ENCODE measurements at places on chromosomes 7 and 10.

GRCh38 chr10:3623746-3624145 lies 161.3 kb downstream of the KLF6 start:
- peak overlapping the region; percentile 54 for H3K27ac ChIP-seq
- no peak overlapping the region for H3K4me3 ChIP-seq
- peaks cover 10% of the 10 kb centered on the region for H3K4me1 ChIP-seq
- H3K36me3 ChIP-seq, result no peaks in the 10 kb centered on the region

DNA sequence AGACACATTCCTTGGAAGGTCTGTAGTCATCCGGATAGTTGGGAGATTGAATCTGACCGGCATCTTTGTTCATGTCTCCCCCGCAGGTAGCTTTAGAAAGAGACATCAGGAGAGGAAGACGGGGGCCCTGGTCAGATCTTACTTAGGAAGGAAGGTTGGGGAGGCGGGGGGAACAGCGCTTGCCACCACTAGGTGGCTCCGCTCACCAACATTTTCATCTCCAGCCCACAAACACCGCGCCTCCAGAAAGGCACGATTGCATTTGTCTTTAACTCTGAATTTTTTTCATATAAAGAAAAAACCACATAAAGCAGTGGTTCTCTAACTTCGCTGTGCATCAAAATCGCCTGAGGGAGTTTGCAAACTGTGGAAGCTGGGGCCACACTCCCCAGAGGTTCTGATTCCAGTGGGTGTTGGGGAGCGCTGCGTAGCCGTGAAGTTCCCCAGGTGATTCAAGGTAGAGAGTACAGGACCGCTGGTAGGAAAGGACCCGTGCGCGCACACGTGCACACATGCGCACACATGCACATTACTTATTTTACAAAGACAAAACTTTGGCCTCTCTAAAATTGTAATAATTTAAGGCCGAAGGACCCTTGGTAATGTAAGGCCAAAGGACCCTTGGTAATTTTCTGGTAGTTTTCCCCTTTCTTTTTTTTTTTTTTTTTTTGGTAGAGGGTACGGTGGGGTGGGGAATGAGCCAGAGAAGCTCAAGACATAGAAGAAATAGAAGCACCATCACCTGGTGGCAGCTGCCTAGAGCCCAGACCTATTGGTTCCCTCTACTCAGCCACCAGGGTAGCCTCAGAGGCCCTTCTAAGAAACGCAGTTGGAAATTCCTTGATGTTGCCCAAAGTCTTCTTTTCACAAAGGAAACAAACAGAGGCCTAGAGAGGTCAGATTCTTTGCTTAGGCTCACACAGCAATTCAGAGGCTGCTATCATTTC lies 37.4 kb upstream of the OPALIN start:
- no peaks in the 10 kb centered on the region for H3K27me3 ChIP-seq
- H3K4me3 ChIP-seq, result no peak overlapping the region
- DNase-seq, result peak; percentile 70
- H3K4me1 ChIP-seq, result peaks cover 20% of the 10 kb centered on the region
- H3K27ac ChIP-seq, result no peak overlapping the region
- H3K36me3 ChIP-seq, result no peaks in the 10 kb centered on the region

- H3K36me3 ChIP-seq, result no peaks in the 10 kb centered on the region
- DNase-seq, result no peak
- no peaks in the 10 kb centered on the region for H3K27me3 ChIP-seq
- H3K27ac ChIP-seq, result no peak overlapping the region
- no peak overlapping the region for H3K4me3 ChIP-seq
Observed at GRCh38 chr7:139566736-139567646, 43.5 kb downstream of the CLEC2L start.

GRCh38 chr7:71574153-71574860 lies 442.4 kb downstream of the GALNT17 start:
- no peak overlapping the region for H3K4me3 ChIP-seq
- no peak overlapping the region for H3K27ac ChIP-seq
- no peak for DNase-seq
- no peaks in the 10 kb centered on the region for H3K36me3 ChIP-seq

DNA sequence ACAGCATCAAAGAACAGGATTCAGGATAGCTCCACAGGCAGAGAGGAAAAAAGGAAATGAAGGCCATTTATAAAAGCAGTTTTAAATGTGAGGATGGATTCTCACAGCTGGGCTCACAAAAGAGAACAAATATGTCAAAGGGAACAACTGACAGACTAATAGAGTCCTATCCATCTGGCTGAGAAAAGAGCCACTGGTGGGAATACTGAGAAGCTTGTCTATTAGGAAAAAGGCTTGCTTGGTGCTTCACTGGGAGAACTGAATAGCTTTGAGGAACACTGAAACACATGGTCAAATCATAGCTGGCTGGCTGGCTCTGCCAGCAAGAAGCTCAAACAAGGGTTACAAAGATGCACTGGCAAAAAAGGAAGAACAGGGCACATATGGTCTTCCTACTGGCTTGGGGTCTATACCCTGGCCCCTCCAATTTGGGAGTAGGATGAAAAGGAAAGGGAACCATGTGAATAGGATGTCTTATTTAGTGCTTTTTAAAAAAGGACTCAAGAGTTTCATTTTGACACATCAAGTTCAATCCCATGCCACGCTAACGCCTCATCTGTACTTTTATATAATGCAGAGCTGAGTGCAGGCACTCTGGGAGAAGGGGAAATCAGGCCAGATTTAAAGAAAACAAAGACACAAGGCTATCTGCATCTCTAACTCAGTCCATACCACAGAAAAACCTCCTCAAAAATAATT lies 44.8 kb upstream of the KCNIP2 start:
- H3K4me3 ChIP-seq, result no peak overlapping the region
- no peaks in the 10 kb centered on the region for H3K4me1 ChIP-seq
- peaks cover 11% of the 10 kb centered on the region for H3K36me3 ChIP-seq
- H3K27me3 ChIP-seq, result no peaks in the 10 kb centered on the region
